ENCODE measurements at places on chromosomes 3 and 15.

GRCh38 chr3:74614107-74614967, at the start of gene CNTN3:
Gene CNTN3 (minus strand): TSS chr3:74614659. CDS start chr3:74521112, 93,547 bp downstream.
- DNase-seq = no peak

GRCh38 chr3:27749643-27750042, 27.5 kb upstream of the EOMES start:
- DNase-seq = no peak

GRCh38 chr3:9602620-9603019, 46.7 kb upstream of the MTMR14 start:
- DNase-seq = no peak

DNA sequence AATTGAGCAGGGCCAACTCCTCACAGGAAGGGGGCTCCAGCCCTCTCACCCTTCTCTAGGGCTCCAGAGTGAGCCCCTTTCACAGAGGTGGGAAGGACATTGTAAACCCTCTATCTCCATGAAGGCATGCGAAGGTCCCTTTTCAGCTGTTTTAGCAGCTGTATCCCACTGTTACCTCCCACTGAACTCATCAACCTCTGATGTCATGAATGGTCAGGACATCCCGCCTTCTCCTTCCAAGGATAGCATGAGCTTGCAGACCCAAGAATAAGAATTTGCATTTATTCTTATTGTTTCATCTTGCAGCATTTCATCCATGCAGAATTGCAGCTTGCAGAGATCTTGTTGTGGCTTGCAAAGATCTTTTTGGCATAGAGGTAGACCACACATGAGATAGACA, 24.3 kb upstream of the FGD5 start:
- DNase-seq = no peak

GRCh38 chr15:33182926-33183325, 11.6 kb downstream of the FMN1 start:
- DNase-seq = no peak

- DNase-seq = no peak
These were observed 54.7 kb downstream of the TP63 start for GRCh38 chr3:189685860-189686259.

DNA sequence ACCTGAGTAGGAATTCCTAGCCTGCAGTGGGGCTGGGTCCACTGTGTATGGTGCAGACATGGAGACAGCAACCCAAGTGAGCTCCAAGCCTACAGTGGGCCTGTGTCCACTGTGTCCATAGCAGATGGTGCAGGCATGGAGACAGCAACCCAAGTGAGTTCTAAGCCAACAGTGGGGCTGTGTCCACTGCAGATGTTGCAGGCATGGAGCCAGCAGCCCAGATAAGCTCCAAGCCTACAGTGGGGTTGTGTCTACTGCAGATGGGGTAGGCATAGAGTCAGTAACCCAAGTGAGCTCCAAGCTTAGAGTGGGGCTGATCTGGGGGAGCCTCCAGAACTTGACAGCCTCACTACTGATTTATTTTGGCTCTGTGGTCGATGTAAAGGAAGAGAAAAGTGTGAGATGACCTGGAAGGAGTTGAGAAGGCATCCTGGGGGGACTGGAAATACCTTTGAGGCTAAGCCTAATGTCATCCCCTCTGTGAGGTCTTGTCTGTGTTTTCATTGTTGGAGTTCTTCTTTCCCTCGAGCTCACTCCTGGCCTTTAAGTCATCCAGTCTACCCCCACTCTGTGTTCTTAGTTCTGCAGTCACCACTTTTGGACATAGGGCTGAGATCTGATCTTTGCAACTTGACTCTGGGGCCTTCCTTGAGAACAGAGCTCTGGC, 22.4 kb upstream of the IL16 start:
- DNase-seq = no peak

DNA sequence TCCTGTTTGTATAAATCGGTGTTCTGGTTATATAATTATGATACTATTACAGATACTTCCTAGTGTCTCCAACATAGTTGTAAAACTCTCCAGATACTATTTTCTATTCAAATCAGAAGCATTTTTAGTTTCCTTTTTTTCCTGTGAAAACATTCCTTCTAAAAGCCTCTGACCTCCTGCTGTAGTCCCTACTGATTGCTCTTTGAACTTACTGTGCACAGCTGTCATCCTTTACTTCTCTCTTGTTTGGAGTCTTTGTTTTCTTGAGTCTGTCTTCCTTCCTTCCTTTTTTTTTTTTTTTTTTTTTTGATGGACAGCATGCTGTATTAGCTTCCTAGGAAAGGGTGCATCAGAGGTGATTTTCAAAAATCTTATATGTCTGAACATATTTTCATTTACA, 28.9 kb downstream of the NR2C2 start:
- DNase-seq = no peak
